Inflammatory macrophage (primary cell): ENCODE measurements at places on chromosomes 1 and 21.

GRCh38 chr1:208962867-208963266, 620.6 kb upstream of the CAMK1G start:
- DNase-seq = no peak

DNA sequence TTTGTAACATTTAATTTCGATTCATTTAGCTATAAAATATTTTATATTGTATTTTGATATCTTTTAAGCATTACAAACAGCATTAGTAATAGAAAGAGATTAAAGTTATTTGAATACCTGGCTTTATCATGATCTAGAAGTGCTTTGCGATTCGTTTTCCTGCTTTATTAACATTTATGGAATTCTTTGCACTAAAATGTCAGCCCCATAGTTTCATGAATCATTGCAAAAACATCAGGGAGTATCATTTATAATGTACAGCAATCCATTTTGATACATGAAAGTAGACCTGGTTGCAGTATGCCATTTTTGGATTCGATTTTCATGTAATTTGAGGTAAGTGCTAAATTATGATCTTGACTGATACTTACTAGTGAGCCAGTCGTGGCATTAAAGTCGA, 108.0 kb upstream of the DPYD start:
- DNase-seq = no peak

DNA sequence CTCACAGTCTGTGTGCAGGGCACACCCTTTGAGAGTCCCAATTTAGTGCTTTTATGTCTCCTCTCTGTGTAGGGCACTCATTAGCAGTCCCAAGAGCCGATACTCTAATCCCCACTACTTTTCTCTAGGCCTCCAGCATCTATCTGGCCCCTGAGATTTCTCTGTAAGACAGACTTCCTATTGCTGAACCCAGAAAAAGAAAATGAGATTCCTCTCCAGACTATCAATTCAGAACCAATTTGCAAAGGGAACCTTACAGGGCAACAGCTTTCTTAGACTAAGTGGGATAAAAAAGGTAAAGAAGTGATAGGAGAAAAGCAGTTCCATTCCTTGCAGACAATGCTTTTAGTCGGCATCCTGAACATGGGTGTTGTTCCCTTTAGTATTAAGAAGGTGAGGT, 172.2 kb downstream of the EDEM3 start:
- DNase-seq = no peak

DNA sequence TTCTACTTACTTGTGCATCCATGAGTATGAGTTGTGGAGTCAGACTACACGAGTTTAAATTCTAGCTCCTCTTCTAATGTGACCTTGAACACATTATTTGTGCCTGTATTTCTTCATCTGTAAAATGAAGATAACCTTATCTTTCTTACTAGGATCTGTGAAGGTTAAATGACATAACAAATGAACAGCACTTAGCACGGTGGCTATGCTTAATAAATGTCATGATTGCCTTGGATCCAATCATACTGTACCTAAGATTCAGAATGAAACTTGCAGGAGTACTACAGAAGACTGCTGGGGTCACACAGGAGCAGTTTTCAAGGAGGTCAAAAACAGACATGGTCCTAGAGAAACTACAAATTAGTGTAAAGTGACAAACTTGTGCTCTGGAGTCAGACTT, 22.2 kb upstream of the ALG14 start:
- DNase-seq = no peak

DNA sequence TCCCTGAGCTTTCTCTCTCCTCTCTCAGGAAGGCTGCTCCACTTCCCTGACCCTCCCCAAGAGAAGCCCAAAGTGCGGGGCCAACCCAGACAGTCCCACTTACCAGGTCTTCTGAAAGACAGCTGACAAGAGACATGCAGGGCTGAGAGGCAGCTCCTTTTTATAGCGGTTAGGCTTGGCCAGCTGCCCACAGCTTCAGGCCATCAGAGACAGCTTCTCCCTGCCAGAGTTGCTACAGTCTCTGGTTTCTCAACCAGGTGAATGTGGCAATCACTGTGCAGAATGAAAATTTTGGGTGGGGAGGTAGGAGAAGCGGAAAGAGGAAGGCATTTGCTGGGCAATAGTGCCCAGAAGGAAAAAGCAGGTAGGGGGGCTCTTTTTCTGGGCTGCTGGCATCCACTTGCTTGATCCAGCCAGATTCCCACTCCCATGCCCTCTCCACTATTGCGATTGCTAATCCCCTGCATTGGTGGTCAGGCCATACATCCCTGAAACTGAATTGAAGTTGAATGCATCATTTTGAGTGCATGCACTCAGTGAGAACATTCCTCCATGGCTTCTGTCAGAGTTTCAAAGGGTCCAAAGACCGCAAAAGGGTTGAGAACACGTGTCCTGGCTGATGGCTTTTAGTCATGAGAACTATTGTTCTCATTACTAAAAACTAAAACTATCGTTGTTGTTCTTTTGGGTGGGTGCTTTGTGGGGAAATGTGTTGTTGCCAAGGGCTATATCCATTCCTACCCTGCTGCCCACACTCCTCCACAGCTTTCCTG, at the start of gene S100A8:
S100A8 (minus strand) TSS at position 136 of the 773 bp plus-strand sequence. CDS start 538 bp downstream, outside the sequence.
- DNase-seq = peak; percentile 90

- peak; percentile 25 for DNase-seq
Observed at GRCh38 chr1:180881806-180882509, 30.7 kb upstream of the KIAA1614 start.

DNA sequence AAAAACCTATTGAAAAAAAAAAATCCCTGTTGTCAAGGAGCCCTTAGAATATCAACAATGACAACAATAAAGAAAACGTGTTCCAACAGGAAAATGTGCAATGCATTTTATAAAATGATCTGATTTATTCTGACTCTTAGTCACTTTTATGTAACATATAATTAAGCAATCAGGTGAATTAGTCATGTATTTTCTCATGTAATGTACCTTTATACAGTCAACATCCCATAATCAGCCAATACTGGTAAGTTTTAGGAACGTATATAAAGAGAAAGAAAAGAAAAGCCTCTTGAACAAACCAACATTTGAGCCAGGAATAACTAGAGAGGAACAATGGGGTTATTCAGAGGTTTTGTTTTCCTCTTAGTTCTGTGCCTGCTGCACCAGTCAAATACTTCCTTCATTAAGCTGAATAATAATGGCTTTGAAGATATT, at the start of gene CLCA4:
CLCA4 (plus strand) TSS at position 292 of the 435 bp plus-strand sequence; CDS start at position 334, 42 bp downstream.
- DNase-seq = no peak
